ENCODE measurements at places on chromosomes 2 and 18.

DNA sequence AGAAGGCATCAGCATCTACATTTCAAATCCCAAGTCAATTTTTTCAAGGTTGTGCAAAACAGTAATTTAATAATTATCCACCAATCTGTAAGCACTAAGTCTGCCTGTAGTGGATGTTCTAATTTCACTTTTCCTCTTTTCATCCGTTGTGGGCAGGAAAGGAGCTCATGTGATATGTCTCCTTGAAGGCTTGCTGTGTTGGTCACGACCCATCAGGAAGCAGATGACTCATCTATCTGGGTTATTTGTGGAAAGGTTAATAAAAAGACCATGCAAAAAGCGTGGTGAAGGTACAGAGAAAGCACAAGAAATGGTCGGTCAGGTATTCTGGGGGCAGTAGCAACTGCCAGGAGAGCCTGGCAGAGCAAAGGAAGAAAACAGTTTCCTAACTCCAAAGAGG is 476.7 kb upstream of the RAB6C start:
- no peak for DNase-seq

DNA sequence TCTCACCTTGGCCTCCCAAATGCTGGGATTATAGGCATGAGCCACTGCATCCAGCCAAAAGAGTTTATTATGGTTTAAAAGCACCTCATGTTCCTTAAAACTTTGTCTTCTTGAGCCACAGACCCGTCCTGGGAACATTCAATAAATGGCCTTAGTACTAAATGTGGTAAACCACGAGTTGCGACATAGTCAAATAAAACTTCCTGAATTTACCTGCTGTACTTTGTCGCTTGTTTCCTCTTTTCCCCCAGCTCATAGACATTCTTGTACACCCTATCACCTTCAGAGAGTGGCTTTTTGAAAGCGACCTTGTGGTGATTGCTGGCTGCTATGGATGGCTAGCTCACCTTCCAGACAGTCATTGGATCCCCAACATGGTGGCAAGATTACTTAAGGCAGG is 310.4 kb downstream of the LRRTM1 start:
- DNase-seq: no peak

DNA sequence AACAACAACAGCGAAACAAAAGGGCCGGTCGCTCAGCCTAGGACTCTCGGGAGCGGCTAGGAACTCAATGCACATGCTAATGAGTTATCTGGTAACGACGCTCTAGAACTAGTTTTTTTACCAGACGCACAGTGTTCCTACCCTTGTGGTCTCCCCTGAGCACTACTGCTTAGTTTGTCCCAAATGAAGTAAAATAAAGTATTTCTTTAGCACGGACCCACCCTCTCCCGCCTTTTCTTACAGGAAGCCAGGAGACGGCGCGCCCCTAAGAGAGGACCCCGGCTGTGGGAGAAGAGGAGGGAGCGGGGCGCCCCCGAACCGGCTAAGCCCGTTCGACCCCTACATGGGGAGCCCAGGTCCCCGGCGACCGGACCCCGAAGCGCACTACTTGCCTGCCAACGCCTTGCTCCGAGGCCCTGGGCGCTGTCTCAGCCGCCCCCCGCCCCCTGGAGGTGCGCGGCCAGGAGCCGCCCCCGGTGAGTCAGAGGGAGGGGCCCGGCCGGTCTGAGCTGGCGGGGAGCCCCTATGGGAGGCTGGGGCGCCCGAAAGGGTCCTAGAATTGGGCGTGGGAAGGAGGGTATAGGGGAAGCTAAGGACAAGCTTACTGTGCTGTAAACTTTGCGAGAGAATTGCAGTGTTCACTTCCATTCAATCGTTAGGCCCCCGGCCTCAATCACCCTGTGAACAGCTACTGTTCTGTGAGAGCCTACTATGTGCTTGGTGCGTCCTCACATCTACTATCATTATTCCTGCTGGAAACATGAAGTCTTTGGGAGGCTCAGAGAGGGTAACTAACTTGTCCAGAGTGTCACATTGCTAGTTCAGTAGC is 3.6 kb upstream of the CAPG start:
- DNase-seq: no peak

DNA sequence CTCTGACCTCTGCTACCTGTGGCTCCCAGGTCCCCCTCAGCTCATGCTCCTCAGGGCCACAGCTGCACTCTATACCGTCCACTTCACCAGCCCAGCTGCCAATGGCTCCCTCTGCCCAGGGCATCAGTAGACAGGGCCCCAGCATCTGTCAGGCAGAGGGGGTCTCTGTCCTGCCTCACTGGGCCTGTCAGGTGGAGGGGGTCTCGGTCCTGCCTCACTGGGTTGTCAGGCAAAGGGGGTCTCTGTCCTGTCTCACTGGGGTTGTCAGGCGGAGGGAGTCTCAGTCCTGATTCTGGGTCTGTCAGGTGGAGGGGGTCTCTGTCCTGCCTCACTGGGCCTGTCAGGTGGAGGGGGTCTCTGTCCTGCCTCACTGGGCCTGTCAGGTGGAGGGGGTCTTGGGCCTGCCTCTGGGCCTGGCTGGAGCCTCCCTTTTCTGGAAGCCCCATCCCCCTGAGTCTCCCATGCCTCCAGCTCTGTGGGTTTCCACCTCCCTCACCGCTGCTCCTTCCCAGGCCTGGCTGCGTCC is 19.9 kb downstream of the SNORC start:
- DNase-seq: no peak

- no peak for DNase-seq
These were observed 83.3 kb upstream of the CAVIN2 start for GRCh38 chr2:191930205-191930604.

GRCh38 chr2:130819608-130820278 is 17.0 kb upstream of the ARHGEF4 start:
- no peak for DNase-seq

DNA sequence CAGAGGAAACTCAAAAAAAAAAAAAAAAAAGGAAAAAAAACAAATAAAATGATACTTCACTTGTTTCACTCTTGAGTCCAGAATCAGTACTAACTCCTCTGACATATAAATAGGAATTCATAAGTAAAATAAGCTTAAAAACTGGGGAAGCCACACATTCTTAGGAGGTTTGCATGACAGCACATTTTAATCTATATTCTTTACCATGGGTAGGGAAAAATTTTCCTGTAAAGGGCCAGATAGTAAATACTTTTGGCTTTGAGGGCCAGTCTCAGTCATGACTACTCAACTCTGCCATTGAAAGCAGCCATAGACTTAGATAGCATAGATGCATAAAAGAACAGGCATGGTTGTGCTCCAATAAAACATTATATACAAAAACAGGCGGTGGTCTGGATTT is 145.2 kb downstream of the BCL11A start:
- no peak for DNase-seq

DNA sequence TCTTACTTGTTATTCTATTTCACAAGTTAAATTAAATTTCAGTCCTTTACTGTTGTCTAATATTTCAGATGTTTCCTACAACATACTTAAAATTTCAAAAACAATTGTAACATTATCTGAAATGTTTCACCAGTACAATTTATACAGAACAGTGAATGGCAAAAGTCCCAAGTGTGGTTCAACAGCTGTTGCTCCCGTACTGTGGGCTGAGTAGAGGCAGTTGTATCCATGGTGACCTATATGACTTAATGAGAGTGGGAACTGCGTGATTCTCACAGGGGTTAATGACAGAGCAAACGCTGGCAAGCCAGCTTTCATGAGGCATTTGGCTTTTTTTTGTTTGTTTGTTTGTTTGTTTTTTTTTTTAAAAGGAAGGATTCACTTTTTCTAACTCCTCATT is 5.3 kb upstream of the PLCL1 start:
- DNase-seq: no peak

DNA sequence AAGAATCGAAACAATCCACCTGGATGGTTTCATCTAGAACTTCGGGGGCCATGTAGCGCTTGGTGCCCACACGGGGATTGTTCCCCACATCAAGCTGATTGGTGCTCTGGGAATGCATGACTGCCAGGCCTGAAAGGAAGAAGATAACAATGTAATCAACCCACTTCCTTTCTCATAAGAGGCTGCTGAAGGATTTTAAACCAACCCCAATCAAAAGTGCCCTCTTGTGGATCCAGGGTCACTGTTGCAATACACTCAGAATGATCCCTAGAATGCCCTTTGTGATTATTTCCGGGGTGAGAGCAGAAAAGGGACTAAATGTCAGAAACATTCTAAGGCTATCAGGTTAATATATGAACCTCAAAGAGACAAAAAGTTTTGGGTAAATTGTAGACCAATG is 115.2 kb downstream of the ACVR1 start:
- no peak for DNase-seq

GRCh38 chr18:10418836-10419235 is 35.6 kb upstream of the APCDD1 start:
- no peak for DNase-seq

GRCh38 chr18:295756-296490 is 28.1 kb upstream of the THOC1 start:
- DNase-seq: no peak

DNA sequence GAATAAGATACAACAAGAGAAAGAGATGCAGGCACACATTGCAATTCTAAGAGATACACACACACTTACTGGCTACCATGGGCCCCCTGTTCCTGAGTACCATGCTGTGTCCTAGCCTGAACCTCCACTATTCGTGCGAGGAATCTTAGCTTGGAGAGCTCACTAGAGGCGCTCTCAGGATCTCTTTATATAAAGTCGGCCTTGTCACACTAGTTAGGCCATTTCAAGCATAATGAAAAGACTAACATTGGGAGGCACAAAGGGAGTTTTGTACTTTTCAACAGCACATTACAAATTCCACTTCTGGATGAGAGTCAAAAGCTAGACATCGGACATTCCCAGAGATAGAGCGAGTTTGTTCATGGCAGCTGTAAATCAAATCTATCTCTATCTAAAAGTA is 365.2 kb downstream of the DSEL start:
- no peak for DNase-seq

DNA sequence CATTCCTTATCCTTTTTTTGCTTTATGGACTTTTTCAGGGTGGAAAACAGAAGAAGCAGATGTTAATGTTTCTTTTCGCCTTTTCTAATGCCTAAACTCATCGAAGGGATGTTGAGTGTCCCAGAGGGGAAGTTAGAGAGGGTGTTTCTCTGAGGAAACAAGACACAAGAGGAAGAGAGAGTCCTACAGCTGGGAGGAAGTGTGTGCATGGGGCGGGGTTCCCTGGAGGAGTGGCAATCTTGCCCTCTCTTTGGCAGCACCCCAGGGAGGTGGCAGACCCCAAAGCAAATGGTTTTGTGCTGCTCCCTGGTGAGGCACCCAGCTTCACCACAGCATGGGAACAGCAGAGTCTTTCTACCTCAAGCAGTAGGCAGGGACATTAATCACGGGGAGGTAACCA is 377.6 kb downstream of the RND3 start:
- no peak for DNase-seq

GRCh38 chr2:43074052-43074451 is 152.4 kb downstream of the ZFP36L2 start:
- no peak for DNase-seq

All from NCI-H1930 (cell line).